Spinal cord (tissue), 10 donors: ENCODE measurements at places on chromosomes 12 and 14. TPM values are rescaled to one million over a fixed set of nuclear protein-coding genes. Genes with fewer than 3 reads are reported as not detected.

The LTBR gene
- 43.5 TPM for total RNA-seq

The CCDC85C gene
- 20.4 TPM for total RNA-seq

The TAS2R46 gene
- total RNA-seq, result 2.1 TPM

The KCNJ8 gene
- total RNA-seq, result 12.9 TPM
